ENCODE measurements at places on chromosomes 1 and 21.

DNA sequence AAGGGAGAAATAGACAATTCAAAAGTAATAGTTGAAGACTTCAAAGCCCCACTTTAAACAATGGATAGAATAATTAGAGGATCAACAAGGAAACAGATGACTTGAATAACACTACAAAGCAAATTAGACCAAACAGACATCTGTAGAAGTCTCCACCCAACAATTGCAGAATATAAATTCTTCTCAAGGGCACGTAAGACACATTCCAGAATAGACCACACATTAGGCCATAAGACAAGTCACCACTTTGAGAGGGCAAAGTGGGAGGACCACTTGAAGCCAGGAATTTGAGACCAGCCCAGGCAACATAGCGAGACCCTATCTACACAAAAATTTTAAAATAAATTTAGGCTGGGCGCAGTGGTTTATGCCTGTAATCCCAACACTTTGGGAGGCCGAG is 20.5 kb upstream of the RNF186 start:
- no peak for DNase-seq

GRCh38 chr1:61539720-61540462 is 185.1 kb downstream of the TM2D1 start:
- no peak for DNase-seq

GRCh38 chr1:23376890-23377811 is 7.5 kb upstream of the ZNF436 start:
- peak; percentile 40 for DNase-seq

DNA sequence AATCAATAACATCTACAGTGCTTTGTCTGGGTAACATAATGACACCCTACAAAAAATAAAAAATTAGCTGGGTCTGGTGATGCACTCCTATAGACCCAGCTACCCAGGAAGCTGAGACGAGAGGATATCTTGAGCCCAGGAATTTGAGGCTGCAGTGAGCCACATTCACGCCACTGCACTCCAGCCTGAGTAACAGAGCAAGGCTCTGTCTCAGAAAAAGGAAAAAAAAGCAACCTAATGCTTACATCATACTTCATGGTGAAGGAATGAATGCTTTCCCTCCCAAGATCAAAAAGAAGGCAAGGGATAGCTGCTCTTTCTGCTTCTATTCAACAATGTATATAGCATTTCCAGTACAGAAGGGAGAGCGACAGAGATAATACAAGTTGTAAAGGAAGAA is 24.2 kb upstream of the CTTNBP2NL start:
- DNase-seq = no peak

DNA sequence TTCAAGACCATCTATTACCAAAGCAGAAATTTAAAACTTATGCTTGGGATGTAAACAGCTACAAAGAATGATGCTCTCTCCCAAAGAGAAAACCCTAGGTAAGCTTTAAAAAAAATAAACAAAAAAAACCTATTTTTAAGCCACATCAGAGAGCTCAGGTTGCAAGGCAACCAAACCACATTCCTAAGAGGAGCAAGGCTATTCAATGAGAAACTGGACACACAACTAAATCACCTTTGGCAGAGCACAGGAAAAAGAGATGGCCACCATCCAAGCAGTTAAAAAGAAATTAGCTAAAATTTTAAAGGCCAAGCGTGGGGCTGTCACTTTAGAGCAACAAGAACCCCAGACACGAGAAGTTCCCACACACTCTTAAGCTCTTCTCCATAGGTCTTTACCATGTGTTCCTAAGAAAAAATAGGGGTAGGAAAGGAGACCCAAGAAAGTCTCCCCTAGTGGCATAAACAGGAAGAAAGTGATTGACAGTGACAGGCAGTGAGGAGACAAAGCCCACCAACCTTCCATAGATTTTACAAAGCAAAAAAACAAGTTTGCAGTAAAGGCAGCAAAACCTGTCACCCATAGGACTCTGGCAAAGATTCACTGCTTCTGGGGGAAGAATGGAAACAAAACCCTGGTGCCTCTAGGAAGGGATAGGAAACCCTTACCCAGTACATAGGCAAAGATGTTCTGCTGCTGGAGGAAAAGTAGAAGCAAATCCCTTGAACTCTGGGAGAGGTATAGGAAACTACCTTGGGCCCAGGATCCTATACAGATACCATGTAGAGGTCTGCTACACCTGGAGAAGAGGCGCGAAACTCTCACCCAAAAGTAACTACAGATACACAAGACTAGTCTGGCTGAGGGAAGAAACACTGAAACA is 68.5 kb downstream of the FOXJ3 start:
- DNase-seq = peak; percentile 44

DNA sequence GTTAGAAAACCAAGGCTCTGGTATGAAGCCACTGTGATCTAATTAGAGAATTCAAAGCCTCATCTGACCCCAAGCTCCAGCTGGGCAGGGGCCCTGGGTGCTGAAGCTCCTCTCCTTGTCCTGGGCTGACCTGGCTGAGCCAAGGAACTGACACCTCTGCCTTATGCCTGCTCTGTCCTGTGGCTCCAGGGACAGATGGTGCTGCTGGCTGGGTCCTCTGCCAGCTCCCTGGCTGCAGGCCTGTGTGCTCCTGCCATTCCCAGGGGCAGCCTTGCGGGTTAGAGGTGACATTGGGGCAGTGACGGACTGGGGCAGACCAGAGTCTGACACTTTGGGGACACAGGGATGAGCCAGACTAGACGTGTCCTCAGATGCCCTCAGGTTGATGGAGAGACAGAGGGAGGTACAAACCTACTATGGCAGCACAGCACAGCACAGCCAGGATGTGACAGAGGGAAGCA is 11.8 kb downstream of the ACOT11 start:
- DNase-seq = no peak

DNA sequence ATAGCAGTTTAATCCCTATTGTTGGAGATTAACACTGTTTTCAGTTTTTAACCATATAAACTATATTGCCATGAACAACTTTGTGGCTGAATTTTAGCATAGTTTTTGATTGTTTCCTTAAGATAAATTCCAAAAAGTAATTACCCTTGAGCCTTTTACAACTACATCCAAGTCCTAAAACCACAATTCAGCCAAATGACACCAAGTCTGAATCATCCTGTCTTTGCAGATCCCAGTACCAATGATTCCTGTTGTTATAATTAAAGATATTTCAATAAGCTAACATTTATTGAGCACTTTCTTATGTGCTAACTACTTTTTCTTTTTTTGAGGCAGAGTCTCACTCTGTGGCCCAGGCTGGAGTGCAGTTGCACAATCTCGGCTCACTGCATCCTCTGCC is 35.6 kb downstream of the IL23R start:
- no peak for DNase-seq

- DNase-seq = peak; percentile 40
Measured at GRCh38 chr1:178931858-178932551, 61.1 kb upstream of the ANGPTL1 start.

DNA sequence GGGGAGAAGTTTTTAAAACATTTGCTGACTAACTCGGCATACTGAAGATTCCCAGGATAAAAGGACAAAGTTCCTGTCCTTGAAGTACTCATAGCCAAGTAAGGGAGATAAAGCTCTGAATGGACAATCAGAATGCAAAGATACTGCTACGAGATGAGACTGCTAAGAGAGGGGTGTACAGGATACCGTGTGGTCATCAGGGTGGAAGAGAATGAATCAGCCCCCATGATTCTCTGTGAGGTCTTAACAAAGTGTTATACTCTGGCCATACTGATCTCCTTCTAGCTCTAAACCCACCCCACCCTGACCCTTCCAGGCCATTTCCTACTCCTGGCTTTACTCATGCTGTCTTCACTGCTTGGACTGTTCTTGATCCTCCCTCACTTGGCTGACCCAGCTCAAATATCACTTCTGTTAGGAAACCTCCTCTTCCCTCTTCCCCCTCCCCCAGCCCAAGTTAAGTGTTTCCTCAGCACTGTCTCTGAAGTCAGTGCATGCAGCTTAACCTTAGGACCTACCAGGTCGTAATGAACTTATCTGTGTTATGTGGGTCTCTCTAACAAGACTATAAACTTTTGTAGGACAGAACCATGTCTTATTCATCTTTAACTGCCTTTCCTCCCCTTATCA is 15.8 kb upstream of the MAGOH start:
- DNase-seq = peak; percentile 75

GRCh38 chr21:24163539-24163938 is 1443.7 kb downstream of the MRPL39 start:
- no peak for DNase-seq

DNA sequence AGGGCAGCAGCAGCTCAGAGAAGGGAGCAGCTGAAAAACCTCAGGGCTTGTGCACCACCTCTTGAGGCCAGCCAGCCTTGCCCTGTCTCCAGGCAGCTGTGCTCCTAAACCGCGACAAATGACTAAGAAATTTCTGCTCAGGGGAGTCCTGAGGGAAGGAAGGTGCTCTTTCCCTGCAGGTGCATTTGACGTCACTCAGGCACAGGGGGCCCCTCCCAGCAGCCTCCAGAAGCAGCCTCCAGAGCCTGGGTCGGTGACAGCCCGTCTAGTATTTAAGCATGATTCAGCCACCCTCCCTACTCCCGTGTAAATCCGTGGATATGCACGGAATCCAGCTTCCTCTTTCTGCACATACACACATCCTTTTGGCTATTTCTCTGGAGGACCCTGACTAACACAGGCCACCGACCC is 560.5 kb downstream of the KIF26B start:
- DNase-seq = peak; percentile 12

DNA sequence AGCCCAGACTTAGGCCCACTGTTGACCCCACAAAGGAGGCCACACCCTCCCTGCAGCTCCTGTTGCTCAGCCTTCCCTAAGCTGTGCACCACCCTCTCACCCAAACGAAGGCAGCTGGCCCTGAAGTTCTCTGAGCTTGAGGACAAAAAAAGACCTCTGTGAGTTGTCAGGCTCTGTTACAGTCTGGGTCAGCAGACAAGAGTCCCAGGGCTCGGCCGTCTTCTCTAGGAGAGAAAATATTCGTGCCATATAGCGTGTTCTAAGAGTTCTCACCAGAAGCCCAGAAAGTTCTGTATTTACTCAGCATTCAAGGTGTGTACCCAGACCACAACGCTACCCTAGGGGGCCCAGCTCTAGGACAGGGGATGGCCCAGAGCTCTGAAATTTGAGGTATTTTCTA is 25.5 kb upstream of the LYST start:
- no peak for DNase-seq

DNA sequence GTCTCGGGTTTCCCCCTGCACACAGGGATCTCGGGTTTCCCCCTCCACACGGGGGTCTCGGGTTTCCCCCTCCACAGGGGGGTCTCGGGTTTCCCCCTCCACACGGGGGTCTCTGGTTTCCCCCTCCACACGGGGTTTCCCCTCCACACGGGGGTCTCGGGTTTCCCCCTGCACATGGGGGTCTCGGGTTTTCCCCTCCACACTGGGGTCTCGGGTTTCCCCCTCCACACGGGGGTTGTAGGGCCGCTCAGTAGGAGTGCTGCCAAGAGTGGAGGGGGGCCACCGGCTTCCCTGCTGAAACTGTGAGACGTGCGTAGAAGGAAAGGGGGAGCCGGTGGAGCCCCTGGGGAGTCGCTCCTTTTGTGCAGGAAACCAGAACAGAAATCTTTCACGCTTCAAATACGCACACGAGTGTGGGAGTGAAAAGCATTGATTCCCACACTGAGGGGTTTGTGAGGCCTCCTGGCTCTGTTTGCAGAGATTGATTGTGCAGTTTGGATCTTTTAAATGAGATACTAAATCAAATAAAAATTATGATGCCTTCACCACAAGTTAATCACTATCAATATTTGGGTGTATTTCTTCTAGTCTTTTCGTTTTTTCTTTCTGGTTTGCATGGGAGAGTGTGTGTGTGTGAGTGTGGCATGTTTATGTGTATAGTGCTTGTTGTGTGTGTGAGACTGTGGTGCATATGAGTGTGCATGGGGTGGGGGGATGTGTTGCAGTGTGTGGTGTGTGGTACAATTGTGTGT is 54.3 kb upstream of the TRAPPC10 start:
- DNase-seq = no peak

GRCh38 chr1:35126546-35126945 is 47.4 kb downstream of the ZMYM1 start:
- DNase-seq = no peak

DNA sequence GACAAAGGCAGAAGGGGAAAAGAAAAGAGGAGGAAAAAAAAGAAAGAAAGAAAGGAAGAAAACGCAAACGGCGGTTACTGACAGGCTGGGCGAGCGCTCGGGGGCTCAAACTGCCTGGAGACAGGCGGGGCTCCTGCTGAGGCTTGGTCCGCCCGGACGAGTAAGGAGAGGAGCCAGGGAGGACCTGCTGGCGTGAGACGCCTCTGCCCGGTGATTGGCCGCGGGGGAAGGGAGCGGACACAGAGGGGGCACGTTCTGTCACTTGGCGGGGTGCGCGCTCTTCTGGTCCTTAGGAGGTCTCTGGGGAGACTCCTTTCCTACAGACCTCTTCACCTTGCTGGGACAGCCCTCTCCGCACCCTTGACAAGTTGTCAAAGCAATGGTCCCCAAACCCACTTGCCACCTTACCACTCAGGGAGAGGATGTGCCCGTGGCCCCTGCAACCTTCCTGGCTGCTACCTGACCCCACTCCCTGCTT is 791 bp upstream of the PIK3R3 start:
- no peak for DNase-seq

GRCh38 chr1:16183765-16184556 is 28.1 kb upstream of the EPHA2 start:
- no peak for DNase-seq

- DNase-seq = peak; percentile 71
Measured at GRCh38 chr1:204410688-204411450, 748 bp downstream of the PPP1R15B start.

GRCh38 chr1:78688697-78689096 is 39.1 kb downstream of the IFI44 start:
- no peak for DNase-seq

- no peak for DNase-seq
Measured at GRCh38 chr1:194047206-194047605, 860.8 kb upstream of the B3GALT2 start.

DNA sequence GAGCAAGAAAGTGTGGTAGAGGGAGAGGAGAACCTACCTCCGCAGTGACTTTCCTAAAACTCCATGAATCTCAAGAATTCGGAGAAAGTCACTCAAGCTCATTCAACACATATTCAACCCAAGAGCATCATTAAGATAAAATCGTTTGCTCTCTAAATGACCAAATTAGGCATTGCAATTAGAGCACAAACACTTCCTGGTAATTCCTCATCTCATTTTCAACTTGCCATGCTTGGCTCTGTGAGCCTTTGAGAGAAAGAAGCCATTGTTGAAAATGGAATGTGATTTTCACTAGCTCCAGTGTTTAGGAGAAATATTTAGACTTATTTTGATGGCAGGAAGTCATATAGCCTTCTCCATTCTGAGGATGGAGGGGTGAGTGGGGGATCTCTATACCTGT is 52.5 kb downstream of the KAZN start:
- no peak for DNase-seq
